ENCODE measurements at places on chromosomes 11 and 22. TPM values are rescaled to one million over a fixed set of nuclear protein-coding genes. Genes with fewer than 3 reads are reported as not detected.

The NNMT gene
- 701 TPM for total RNA-seq

The IPO7 gene
- total RNA-seq, result 236 TPM

The CDON gene
- 83.6 TPM for total RNA-seq

The CATSPERZ gene
- 0.67 TPM for total RNA-seq

The LRP4 gene
- total RNA-seq, result 2.4 TPM

The TTC36 gene
- 0.77 TPM for total RNA-seq

The OR8D2 gene
- not detected for total RNA-seq

The GLB1L2 gene
- 6.3 TPM for total RNA-seq

All from melanocyte of skin (primary cell).